ENCODE measurements at places on chromosomes 4 and X.

DNA sequence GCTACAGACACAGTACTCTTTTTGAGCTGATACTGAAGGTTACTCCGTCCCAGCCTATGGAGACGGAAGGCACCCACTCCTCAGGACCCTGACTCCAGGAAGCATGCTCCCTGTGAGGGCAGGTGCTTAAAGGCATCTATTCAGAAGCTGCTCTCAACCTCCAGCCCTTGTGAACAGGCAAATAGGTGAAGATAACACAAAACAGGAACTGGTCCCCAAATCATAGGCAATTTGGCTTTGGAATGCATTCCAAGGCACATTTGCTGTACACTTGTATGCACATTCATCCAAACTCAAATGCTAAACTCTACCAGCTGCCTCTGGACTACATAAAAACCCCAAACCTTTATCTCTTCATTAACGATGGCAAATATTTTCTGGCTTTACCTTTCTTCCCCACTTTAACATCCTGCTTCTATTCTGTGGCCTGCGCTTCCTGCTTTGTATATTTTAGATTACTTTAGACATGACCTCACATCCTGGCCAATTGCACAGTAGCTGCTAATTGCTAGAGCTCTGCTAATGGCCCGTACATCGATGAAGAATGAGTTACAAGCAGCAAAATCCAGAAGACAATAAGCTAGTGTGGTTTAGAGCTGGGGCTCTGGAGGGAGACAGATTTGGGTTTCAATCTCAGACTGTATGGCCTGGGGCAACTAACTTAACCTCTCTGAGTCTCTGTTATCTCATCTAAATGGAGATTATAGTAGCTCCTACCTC is 3.2 kb downstream of the SEL1L3 start:
- DNase-seq, result no peak

DNA sequence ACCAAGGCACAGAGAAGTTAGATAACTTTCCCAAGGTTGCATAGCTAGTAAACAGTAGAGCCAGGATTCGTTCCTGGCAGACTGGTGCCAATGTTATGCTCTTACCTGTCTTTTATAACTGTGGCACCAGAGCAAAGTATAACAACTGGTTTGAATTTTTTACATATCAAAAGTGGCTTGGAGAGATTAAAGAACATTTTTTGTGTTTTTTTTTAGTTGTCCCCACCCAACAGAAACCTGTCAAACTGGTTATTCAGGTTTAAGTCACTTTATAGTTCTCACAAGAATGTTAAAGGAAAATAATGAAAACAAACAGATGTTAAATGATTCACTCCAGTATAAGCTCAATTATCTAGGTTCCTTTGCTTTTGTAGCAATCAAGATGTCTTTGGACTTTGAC is 15.6 kb upstream of the FAM47E start:
- no peak for DNase-seq

GRCh38 chr4:16206848-16207247 is 19.4 kb downstream of the TAPT1 start:
- DNase-seq, result no peak

DNA sequence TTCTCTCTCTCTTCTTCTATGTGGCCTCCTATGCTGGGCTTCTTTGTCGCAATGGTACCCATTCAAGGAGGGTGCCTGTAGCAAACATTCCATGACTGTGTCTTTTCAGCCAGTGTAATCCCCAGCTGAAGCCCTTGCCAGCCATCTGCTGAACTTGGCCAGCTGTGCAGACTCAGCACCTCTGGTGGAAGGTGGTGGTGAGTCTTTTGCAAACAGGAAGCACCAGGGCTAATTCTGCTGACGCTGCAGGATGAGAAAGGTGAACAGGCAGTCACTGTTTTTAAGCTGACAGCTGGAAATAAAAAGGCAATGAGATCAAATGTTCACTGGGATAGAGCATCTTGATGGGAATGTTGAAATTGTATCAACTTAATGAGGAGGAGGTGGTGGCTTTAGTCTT is 298.7 kb upstream of the CLNK start:
- no peak for DNase-seq

DNA sequence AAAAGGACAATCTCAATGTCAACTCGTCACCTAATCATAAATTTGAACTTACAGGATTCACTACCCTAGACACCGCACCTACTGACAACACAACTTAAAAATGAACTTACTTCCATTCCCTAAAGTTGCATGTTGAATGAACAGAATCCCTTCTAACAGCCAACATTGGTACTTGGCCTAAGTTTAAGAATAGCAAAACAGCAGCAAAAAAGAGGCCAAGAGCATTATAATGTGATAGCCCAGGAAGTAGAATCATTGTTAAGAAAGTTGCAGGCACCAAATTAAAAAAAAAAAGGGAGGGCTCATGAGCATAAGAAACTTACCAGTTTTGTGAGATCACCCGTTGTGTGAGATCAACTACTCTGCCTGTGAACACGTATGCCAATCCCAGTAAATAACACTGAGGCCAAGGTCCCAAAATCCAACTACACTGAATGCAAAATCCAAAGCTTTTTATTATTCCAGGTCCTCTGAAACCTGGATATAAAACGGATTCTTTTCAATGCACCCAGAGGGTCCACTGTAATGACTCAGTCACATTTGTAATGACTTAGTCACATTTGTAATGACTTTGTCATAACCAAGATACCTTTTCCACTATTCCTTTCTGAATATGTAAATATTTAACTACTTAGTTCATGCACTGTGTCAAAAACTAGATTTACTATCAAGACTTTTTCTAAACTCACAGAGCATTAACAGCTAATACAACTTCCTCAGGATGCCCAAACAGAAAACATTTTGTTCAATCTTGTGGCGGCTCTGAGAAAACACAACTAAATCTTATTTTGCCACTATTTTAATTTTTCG is 6.8 kb downstream of the HNRNPDL start:
- no peak for DNase-seq

GRCh38 chr4:119212964-119213606 is 572 bp downstream of the USP53 start:
- peak; percentile 54 for DNase-seq

- no peak for DNase-seq
Observed at GRCh38 chr4:16764622-16765021, 133.8 kb downstream of the LDB2 start.

GRCh38 chr4:165288226-165288625 is 39.2 kb upstream of the MSMO1 start:
- DNase-seq, result no peak

GRCh38 chr4:145852256-145852839 is 86.3 kb downstream of the ZNF827 start:
- DNase-seq, result no peak
